Chondrocyte (in vitro differentiated cells): ENCODE measurements at places on chromosomes 2 and 18.

DNA sequence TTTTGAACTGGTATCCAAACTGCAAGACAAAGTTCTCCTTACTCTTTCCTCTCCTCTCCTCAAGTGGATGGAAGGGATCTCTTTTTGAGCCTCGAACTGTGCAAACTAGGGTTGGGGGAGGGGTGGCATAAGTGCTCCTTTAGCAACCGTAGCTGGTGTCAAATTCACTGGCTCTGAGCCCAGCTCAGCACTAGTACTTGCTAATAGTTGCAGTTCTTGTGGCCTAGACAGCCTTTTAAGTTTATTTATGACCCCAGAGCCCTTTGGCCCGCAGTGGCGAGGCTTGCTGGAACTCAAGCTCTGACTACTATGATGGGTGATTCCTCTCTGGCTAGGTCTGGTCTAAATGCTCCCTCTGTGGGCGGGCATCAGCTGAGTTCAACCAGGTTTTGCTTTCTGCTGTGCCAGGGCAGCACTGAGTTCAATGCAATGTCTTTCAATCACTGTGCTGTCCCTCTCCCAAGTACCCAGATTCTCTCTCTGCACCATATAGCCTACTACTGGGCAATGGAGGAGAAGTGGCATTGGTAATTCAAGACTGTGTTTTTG lies 528.4 kb upstream of the SYT4 start:
- peaks cover 20% of the 10 kb centered on the region for H3K36me3 ChIP-seq
- peaks cover 2% of the 10 kb centered on the region for H3K4me1 ChIP-seq
- no peak overlapping the region for H3K27ac ChIP-seq
- H3K27me3 ChIP-seq: no peaks in the 10 kb centered on the region
- H3K4me3 ChIP-seq: no peak overlapping the region
- DNase-seq: no peak

DNA sequence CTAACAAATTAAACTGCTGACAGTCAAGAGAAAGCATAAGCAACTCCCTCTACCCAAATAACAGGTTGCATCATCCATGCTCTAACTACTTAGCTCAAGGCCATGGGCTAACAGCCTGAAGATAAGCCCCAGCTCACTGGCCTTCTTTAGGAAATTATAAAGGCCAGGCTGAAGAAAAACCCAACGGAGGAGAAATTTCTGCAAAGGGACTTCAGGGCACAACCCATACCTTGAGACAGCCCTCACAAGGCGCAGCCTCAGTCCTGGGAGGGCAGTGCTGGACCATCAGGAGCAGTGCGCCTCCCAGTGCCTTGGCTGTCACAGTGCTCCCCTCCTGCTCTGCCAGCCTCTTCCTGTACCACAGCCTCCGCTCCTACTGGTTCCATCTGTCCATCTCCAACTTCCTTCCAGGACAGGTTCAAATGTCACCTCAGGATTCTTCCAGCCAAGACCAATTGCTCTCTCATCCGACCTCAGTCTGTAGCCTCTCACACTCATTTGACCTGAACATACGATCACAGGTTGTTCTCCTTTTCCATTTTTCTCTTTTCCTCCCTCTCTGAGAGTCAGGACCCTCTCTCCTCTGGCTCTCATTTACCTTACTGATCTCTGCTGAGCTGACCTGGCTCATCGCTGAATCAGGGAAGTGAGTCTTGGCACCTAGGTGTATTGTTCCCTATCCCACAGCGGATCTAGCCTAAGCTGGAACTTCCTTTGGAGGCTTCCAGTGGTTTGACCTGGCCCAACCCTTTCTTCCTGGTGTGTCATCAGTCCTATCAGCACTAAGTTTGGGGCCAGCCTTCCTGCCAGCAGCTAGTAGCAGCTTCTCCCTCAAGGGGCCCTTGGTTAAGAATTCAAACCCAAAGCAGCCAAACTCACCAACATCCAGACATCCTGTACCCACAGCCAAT lies 1.9 kb downstream of the MCFD2 start:
- no peaks in the 10 kb centered on the region for H3K27me3 ChIP-seq
- peaks cover 62% of the 10 kb centered on the region for H3K4me1 ChIP-seq
- H3K4me3 ChIP-seq: peak overlapping the region; percentile 94

DNA sequence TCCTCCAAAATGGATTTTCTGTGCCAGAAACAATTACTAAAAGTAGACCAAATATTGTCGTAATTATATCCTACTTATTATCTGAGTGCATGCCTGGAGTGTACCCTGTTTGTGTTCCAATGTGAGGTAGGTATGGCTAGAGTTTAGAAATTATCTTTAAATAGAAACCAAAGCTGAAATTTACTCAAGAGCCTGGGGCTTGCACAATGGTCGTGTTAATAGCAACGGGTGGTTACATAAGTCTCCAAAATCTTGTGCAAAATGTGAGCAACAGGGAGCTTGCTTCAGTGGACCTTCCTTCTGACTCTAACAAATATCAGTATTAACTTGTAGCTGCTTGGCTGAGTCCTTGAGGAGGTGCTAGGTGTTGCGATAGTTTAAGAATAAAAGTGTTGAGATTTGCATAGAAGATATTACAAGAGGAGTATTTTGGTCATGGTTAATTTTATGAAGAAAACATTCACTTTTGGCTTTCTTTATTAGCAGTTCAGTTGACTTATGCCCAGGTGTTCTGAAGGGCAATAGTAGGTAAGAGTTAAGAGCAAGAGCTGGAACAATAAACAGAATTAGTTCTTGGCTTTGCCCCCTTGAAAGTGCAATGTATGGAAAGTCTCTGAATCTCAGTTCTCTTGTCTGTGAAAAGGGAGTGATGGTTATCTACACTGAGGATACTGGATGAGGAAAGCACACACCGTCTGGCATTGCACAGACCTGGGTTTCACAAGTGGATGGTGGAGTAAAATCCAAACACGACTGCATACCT lies 4.6 kb downstream of the CXCR4 start:
- H3K27ac ChIP-seq: no peak overlapping the region
- DNase-seq: no peak

GRCh38 chr2:154693741-154694340 lies 4.7 kb upstream of the KCNJ3 start:
- H3K27ac ChIP-seq: no peak overlapping the region
- H3K27me3 ChIP-seq: peaks cover 45% of the 10 kb centered on the region
- H3K36me3 ChIP-seq: no peaks in the 10 kb centered on the region
- DNase-seq: no peak
- H3K4me1 ChIP-seq: peaks cover 9% of the 10 kb centered on the region

- H3K4me1 ChIP-seq: no peaks in the 10 kb centered on the region
- DNase-seq: no peak
Observed at GRCh38 chr2:224711859-224712665, 4.1 kb downstream of the CCDC195 start.

DNA sequence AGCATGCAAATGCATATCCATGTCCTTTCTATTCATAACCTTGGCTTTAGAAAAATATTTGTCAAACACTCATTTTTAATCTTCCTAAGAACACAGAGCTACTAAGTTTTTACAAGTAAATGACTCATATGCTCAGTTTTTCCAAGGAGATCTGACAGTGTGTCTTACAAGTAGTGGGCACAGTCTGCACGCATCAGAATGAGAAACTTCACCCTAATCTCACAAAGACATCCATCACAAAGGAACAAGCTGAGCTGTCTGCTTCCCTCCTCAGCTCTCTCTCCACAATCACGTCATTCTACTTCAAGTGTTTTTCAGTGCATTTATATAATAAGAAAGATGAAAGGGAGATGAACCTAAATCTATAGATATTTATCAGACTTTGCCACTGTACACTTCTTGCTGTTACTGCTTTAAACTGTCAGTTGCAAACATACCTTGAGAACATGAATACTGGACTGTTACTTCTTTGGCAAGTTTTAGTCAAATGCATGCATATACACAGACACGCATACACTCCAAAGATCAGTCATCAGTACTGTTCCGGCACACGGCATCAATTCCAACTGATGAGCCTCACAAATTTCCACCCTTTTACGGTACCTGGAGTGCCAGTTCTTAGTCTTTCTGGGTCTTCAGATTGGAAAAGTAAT lies 75.7 kb downstream of the RBMS1 start:
- H3K27ac ChIP-seq: peak overlapping the region; percentile 95
- peaks cover 74% of the 10 kb centered on the region for H3K4me1 ChIP-seq
- H3K4me3 ChIP-seq: peak overlapping the region; percentile 35
- no peaks in the 10 kb centered on the region for H3K27me3 ChIP-seq
- no peak for DNase-seq
- peaks cover 1% of the 10 kb centered on the region for H3K36me3 ChIP-seq

DNA sequence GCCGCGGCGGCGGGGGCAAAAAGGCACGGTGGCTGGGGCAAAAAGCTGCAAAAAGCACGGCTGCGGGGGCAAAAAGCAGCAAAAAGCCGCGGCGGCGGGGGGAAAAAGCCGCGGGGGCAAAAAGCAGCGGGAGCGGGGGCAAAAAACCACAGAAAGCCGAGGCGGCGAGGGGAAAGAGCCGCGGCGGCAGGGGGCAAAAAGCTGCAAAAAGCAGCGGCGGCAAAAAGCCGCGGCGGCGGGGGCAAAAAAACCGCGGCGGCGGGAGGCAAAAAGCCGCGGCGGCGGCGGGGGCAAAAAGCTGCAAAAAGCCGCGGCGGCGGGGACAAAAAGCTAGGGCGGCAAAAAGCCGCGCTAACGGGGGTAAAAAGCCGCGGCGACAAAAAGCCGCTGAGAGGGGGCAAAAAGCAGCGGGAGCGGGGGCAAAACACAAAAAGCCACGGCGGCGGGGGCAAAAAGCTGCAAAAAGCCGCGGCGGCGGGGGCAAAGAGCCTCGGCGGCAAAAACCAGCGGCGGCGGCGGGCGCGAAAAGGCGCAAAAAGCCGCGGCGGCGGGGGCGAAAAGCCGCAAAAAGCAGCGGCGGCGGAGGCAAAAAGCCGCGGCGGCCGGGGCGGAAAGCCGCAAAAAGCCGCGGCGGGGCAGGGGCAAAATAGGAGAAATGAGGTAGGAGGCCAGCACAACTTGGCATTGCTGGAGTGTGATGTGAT lies 123.4 kb downstream of the ANKRD30BL start:
- H3K36me3 ChIP-seq: peaks cover 3% of the 10 kb centered on the region
- peaks cover 33% of the 10 kb centered on the region for H3K27me3 ChIP-seq
- H3K4me3 ChIP-seq: peak overlapping the region; percentile 73
- DNase-seq: no peak
- H3K27ac ChIP-seq: no peak overlapping the region

GRCh38 chr2:235504441-235505180 lies 10.8 kb downstream of the AGAP1 start:
- H3K36me3 ChIP-seq: no peaks in the 10 kb centered on the region
- H3K27me3 ChIP-seq: no peaks in the 10 kb centered on the region
- H3K4me3 ChIP-seq: no peak overlapping the region
- H3K4me1 ChIP-seq: peaks cover 40% of the 10 kb centered on the region
- no peak for DNase-seq
- H3K27ac ChIP-seq: no peak overlapping the region

DNA sequence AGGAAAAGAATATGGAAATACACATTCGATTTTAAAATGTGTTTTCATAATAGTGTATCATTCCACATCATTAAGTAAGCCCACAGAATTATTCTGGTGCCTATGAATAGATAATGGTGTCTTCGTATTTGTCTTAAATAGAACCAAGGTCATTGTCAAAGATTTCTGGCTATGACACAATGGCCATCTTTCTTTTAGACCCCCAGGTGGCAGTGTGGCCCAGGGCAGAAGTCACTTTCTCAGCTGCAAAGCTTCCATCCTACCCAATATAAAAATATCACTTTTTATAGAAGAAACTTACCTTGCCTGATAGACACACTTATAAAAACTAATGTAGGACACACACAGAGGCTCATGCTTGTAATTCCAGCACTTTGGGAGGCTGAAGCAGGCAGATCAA lies 57.5 kb downstream of the ZRANB3 start:
- H3K27ac ChIP-seq: no peak overlapping the region
- peaks cover 3% of the 10 kb centered on the region for H3K4me1 ChIP-seq
- DNase-seq: no peak
- no peaks in the 10 kb centered on the region for H3K36me3 ChIP-seq

- peaks cover 10% of the 10 kb centered on the region for H3K36me3 ChIP-seq
- DNase-seq: no peak
- no peaks in the 10 kb centered on the region for H3K27me3 ChIP-seq
- H3K27ac ChIP-seq: no peak overlapping the region
- no peaks in the 10 kb centered on the region for H3K4me1 ChIP-seq
Observed at GRCh38 chr2:230512955-230513748, 97.2 kb downstream of the SP100 start.

DNA sequence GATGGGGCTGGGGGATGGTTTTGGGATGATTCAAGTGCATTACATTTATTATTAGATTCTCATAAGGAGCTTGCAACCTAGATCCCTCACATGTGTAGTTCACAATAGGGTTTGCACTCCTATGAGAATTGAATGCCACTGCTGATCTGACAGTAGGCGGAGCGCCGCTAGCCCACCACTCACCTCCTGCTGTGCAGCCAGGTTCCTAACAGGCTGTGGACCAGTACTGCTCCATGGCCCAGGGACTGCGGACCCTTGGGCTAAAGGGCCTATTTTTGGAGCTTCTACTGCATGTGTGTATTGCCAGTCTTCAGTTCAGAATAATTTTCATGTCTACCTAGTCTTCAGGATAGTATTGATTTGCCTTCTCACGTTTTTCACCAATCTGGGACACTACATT lies 165.3 kb upstream of the TWIST2 start:
- H3K36me3 ChIP-seq: peaks cover 5% of the 10 kb centered on the region
- H3K4me1 ChIP-seq: peaks cover 9% of the 10 kb centered on the region
- H3K4me3 ChIP-seq: no peak overlapping the region
- H3K27me3 ChIP-seq: peaks cover 23% of the 10 kb centered on the region
- no peak overlapping the region for H3K27ac ChIP-seq
- no peak for DNase-seq

- H3K4me1 ChIP-seq: peaks cover 5% of the 10 kb centered on the region
- no peaks in the 10 kb centered on the region for H3K36me3 ChIP-seq
- H3K27ac ChIP-seq: peak overlapping the region; percentile 50
- H3K4me3 ChIP-seq: no peak overlapping the region
- DNase-seq: peak; percentile 72
- H3K27me3 ChIP-seq: peaks cover 11% of the 10 kb centered on the region
Observed at GRCh38 chr2:1606421-1607235, 137.7 kb downstream of the PXDN start.

DNA sequence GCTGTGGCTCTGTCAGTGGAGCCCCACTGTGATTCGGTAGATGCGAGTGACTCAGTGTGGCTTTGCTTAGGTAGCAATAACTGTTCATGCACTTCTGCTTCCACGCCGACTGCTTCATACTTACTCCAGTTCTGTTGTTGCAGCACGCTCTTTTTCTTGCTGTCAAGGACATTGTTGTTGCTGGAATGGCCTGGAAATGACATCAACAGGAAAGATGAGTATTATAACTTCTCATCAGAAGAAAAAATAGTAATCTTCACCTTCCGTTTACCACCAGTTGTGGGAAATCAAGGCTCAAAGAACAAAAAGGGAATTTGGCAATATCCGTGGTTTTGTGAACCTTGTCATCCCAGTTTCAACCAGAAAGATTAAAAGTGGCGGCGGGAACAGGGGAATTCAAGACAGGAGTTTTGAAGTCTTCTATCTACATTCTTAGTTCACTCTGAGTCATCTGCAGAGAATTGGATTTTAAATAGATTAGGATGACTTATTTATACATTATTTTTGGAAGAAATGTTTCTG lies 8.3 kb downstream of the TM4SF20 start:
- no peaks in the 10 kb centered on the region for H3K27me3 ChIP-seq
- H3K4me3 ChIP-seq: no peak overlapping the region
- H3K27ac ChIP-seq: peak overlapping the region; percentile 12
- no peaks in the 10 kb centered on the region for H3K36me3 ChIP-seq

GRCh38 chr2:8022908-8023640 lies 658.8 kb upstream of the ID2 start:
- no peak overlapping the region for H3K4me3 ChIP-seq
- peaks cover 1% of the 10 kb centered on the region for H3K36me3 ChIP-seq
- peaks cover 8% of the 10 kb centered on the region for H3K27me3 ChIP-seq

- no peak for DNase-seq
- peaks cover 4% of the 10 kb centered on the region for H3K4me1 ChIP-seq
- H3K36me3 ChIP-seq: peaks cover 9% of the 10 kb centered on the region
Observed at GRCh38 chr2:197558393-197558792, 42.5 kb downstream of the MOB4 start.

GRCh38 chr2:84477886-84478285 lies 18.8 kb upstream of the SUCLG1 start:
- no peak overlapping the region for H3K4me3 ChIP-seq
- H3K27ac ChIP-seq: no peak overlapping the region
- no peak for DNase-seq
- H3K27me3 ChIP-seq: peaks cover 1% of the 10 kb centered on the region
- peaks cover 3% of the 10 kb centered on the region for H3K4me1 ChIP-seq
